Endothelial cell of umbilical vein (primary cell): ENCODE measurements at places on chromosomes 4 and X. TPM values are rescaled to one million over a fixed set of nuclear protein-coding genes. Genes with fewer than 3 reads are reported as not detected.

NIPAL1 gene
- total RNA-seq, result 1.4 and 1.7 TPM in 2 replicates

TRIML2 gene
- total RNA-seq, result not detected in 2 replicates

- H3K4me1 ChIP-seq, result no peaks in the 10 kb centered on the region
- H3K36me3 ChIP-seq, result no peaks in the 10 kb centered on the region
- no peak overlapping the region for H3K4me3 ChIP-seq
These were observed 1.0 kb upstream of the HMX1 start for GRCh38 chr4:8872402-8873291.

- H3K4me3 ChIP-seq, result no peak overlapping the region
- no peaks in the 10 kb centered on the region for H3K27me3 ChIP-seq
- DNase-seq, result no peak
- peaks cover 3% of the 10 kb centered on the region for H3K4me1 ChIP-seq
- no peak overlapping the region for H3K27ac ChIP-seq
These were observed 82.2 kb upstream of the SCOC start for GRCh38 chr4:140291259-140291658.

- no peaks in the 10 kb centered on the region for H3K36me3 ChIP-seq
- H3K27me3 ChIP-seq, result no peaks in the 10 kb centered on the region
- H3K4me3 ChIP-seq, result no peak overlapping the region
- peaks cover 48% of the 10 kb centered on the region for H3K4me1 ChIP-seq
- H3K27ac ChIP-seq, result no peak overlapping the region
- peak; percentile 67 for DNase-seq
These were observed 1.8 kb downstream of the ARHGAP4 start for GRCh38 chrX:153924149-153924861.

DNA sequence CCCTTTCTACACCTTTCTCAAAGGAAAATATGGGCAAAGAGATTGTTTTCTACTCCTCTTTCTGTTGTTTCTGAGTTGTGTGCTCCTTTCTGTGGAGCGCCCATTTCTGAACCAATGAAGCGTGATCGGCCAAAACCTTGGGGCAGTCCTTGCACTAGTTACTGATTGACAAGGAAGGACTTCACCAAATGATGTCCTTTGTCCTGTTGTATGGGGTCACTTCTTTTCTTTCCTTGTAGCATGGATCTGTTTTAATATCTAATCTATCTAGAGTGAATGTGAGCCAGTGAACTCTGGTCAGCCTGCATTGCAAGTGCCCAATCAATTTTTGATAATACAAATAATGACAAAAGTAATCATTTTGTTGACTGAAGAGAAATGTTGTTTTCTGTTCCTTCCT, 94.5 kb downstream of the EGF start:
- peaks cover 6% of the 10 kb centered on the region for H3K27me3 ChIP-seq
- no peaks in the 10 kb centered on the region for H3K36me3 ChIP-seq
- no peak for DNase-seq
- no peak overlapping the region for H3K27ac ChIP-seq
- H3K4me1 ChIP-seq, result no peaks in the 10 kb centered on the region
- no peak overlapping the region for H3K4me3 ChIP-seq

DNA sequence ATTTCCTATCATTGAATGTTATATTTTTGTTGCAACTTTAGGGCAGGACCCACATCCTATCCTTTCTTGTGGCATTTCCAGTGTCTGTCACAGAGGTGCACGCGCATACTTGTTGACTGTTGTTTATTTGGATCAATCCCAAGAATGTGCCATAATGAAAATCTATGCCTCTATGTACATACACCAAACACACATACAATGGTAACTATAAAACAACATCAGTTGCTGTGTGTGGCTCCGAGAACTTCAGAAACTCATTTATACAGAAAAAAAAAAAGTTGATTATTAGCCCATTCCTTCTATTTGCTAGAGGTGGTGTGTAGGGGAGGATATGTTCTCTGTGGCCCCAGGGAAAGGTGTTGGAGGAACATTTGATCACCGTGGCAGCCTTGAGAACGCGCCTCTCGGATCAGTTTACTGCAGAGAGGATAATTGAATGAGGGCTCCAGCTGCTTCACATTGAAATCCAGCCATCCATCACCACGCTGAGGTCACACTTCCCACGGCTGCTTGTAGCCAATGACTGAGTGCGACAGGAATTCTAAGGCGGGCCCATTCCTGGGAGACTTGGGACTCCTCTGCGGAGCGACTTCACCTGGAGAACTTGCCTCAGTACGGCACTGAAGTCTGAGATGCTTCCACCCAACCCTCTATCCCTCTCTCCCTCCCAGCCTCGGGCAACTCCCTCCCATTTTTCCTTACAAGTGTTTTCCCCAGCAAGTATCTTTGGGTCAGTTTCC, 19.5 kb downstream of the SMPX start:
- H3K36me3 ChIP-seq, result no peaks in the 10 kb centered on the region
- H3K4me1 ChIP-seq, result no peaks in the 10 kb centered on the region

- no peaks in the 10 kb centered on the region for H3K27me3 ChIP-seq
- H3K36me3 ChIP-seq, result no peaks in the 10 kb centered on the region
- H3K4me1 ChIP-seq, result no peaks in the 10 kb centered on the region
- H3K27ac ChIP-seq, result no peak overlapping the region
- DNase-seq, result no peak
These were observed 346.7 kb upstream of the RASGEF1B start for GRCh38 chr4:81818385-81818920.
